HEK293T (cell line): ENCODE measurements at places on chromosomes 6 and 20.
A peak's percentile ranks its signal among the peaks of the same experiment; 100 is the strongest.

- no peak for DNase-seq
These were observed 138.8 kb upstream of the JARID2 start for GRCh38 chr6:15106958-15107643.

- no peak for DNase-seq
These were observed 283.3 kb upstream of the MANEA start for GRCh38 chr6:95294043-95294442.

DNA sequence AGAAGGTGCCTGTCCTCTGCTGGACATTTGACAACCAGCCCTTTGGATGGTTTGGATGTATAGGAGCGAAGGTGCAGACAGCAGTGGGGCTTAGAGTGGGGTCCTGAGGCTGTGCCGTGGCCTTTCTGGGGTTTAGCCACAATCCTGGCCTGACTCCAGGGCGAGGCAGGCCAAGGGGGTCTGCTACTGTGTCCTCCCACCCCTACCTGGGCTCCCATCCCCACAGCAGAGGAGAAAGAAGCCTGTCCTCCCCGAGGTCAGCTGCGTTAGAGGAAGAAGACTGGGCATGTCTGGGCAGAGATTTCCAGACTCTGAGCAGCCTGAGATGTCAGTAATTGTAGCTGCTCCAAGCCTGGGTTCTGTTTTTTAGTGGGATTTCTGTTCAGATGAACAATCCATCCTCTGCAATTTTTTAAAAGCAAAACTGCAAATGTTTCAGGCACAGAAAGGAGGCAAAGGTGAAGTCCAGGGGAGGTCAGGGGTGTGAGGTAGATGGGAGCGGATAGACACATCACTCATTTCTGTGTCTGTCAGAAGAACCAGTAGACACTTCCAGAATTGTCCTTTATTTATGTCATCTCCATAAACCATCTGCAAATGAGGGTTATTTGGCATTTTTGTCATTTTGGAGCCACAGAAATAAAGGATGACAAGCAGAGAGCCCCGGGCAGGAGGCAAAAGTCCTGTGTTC, 1.3 kb upstream of the CDKN1A start:
- DNase-seq = no peak

GRCh38 chr6:62013719-62014118, 272.3 kb downstream of the KHDRBS2 start:
- no peak for DNase-seq

DNA sequence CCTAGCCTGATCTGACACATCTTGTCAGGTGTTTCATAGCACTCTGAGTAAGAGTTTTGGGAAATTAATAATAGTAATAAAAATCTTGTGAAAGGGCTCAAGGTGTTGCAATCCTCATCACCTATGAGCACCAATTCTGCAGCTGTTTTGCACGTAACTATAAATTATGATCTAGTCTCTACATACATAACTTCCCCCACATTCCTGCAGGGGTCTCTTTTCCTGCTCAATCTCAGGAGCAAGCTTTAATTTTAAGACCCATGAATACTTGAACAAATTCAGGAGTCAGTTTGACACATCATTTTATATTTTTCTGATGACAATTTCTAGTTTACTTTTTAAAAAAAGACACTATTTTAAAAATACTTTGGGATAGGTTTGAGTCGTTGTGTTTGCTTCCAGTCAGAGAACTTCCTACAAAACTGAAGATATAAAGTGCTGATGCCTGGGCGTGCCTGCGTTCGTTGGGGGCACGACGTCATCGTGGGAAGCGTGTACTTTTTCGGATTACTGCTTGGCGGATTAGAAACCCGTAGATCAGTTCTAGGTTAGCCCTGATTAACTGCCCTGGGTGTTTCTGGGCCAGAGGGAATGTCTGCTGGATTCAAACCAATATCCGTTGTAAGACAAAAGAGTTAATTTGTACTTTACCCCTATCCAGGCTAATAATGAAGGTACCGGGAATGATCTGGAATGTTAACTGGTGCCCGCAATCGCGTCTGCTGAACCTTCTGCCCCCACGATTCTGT, 1.0 kb upstream of the E2F3 start:
- DNase-seq = peak; percentile 32
